ENCODE measurements at places on chromosomes 4 and X.

GRCh38 chr4:91936311-91936710, 367.5 kb upstream of the GRID2 start:
- DNase-seq, result no peak

DNA sequence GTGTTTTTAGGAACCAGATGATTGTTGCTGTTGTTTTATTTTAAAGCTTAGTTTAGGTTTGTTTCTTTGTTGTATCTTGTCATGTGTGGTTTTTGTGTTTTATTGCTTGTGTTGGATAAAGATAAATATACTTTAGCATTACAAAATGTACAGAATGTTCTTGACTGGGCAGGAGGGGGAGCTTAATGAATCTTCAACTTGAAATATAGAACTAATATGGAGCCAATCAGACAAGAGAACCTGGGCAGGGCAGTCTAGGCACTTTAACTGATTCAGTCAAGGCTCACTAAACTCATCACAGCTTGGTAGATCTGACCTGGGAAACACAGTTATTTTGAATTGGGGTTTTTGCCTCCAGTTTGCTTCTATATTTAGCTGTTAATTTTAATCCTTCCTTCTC, 304.2 kb downstream of the ARHGAP24 start:
- DNase-seq, result no peak

DNA sequence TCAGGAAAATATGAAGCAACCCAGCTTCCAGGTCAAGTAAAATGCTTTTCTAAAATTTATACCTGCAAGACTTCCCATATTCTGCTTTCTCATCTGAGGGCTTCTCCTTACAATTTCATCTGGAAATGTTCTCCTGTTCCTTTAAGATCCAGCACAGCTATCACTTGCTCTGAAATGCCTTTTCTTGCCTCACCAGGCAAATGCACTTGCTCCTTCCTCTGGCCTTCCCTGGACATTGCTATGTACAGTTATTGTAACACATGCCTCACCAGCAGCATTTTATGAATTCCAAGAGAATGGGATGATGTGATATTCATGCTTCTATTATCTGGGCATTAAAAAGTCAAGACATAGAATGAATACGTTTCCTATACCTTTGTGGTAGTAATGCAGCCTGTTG, 842.1 kb upstream of the INTU start:
- no peak for DNase-seq

DNA sequence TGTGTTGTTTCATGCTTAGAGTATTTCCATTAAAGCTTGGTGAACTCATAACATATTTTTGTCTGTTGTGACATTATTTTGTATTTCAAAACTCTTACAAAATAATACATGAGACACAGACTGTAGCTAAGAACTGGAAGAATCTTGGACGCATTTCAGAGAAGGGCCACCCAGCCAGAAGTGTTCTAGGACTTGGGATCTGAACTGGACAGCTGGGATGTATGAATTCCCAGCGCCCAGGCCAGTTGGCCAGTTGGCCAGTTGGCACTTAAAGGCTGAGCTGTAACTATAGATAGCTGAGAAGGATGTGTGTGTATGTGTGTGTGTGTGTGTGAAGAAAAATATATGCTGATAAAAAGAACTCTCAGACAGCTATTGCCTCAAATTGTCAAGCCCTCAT, 193.4 kb upstream of the GPR101 start:
- no peak for DNase-seq

DNA sequence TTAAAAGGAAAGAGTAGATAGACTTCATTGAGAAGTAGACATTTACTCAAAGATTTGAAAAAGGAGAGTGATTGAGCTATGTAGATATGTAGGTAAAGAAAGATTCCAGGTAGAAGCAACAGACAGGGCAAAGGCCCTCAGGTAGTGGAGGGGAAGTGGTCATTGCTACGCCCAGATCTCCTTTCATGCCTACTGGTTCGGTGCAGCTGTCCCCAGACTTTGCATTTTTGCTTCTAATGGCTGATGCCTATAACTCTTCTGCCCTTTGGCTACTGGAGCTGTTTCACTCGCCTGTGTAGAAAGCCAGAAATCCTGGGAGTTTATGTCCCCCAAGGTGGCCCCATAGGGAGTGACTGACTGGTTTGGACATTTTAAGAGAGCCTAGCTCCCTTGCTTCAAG, 16.9 kb upstream of the ARMCX2 start:
- DNase-seq, result no peak

Measured in NCI-H2107 (cell line).